ENCODE measurements at places on chromosomes 4 and X.

GRCh38 chr4:158739600-158739999 is 16.4 kb upstream of the PPID start:
- DNase-seq, result no peak

GRCh38 chr4:71187404-71188155 is 151.2 kb upstream of the SLC4A4 start:
- no peak for DNase-seq

DNA sequence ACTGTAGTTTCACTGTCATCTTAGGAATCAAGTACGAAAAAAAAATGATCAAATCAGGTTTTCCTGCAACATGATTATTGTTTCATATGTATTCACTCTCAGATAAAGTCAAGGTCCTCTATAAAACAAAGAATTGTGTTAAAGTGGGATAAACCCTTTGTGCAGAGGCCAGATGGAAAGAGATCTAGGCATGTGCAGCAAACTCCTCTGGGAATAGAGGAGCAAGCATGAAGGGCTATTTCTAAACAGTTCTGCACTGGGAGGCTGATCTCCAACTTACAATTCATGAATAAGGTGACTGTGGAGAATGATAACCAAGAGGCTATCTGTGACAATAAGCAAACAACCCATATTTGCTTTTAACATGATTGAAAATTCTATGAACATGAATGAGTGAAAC is 2.4 kb upstream of the WDFY3 start:
- no peak for DNase-seq

GRCh38 chr4:145619639-145619996 is 433 bp downstream of the MMAA start:
- peak; percentile 55 for DNase-seq

- no peak for DNase-seq
These were observed 386 bp upstream of the TMEM184C start for GRCh38 chr4:147616849-147617172.

DNA sequence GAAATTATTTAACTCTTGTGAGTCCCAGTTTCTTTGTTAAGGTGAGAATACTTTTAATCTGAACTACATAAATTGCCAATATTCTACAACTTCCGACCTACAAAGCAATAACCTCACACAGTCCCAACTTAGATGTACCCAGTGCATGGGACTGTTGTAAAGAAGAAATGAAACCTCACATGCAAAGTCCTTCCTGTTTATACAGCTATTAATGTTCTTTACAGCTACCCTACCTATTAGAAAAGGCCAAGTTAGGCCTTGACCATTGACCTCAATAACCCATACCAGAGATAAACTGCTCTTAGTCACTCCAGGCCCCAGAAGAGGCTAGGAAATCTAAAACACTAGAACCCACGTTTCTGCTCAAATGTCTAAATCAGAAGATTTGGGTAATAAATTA is 920.1 kb upstream of the TENM3 start:
- no peak for DNase-seq

- no peak for DNase-seq
These were observed 138.8 kb upstream of the TAPT1 start for GRCh38 chr4:16365036-16365569.

Measured in stimulated activated CD4-positive, alpha-beta T cell treated with anti-CD3 and anti-CD28 coated beads, TNF-alpha, amount 100 ng/mL, for 24 hours (primary cell).